Hypothalamus (tissue), 51 donors: ENCODE measurements at places on chromosomes 13 and 19.

DNA sequence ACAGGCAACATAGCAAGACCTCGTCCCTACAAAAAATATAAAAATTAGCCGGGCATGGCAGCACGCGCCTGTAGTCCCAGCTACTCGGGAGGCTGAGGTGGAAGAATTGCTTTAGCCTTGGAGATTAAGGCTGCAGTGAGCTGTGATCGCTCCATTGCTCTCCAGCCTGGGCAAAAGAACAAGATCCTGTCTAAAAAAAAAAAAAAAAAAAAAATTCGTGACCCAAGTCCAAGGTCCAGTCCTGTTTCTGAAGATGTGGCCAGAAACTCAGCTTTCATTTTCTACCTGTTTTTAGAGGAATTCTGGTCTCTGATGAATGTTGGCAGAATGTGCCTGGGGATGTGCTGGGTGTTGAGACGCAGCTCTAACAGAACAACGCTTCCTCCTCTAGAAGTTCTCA lies 1.9 kb upstream of the PGPEP1 start:
- no peak for DNase-seq

DNA sequence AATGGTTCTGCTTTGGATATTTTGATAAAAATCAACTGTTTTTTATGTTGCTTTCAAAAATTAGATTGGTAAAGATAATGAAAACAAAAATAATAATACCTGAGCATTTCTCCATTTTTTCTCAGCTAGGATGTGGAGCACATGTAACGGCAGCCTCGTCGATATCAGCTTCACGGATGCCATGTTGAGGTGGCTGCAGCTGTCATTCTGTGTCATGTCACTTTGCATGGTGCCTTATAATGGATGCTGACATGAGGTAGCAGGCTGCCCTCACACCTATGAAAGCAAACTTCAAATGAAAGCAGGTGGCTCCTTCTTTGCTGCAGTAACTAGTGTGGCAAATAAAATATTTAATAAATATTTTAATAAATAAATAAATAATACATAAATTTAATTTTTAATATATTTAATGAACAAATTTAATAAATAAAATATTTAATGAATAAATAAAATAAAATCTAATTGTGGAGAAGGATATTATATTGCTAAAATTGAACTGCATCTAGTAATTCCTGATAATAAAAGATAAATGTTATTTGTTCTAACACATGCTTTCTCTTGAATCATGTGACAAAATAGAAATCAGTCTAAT lies 955.7 kb upstream of the SLC10A2 start:
- DNase-seq: no peak

GRCh38 chr19:37950471-37951175 lies 43.6 kb downstream of the SIPA1L3 start:
- DNase-seq: no peak

GRCh38 chr19:6967967-6968366 lies 53.3 kb downstream of the MBD3L2B start:
- DNase-seq: no peak

GRCh38 chr13:26465514-26465913 lies 92.0 kb upstream of the WASF3 start:
- no peak for DNase-seq

DNA sequence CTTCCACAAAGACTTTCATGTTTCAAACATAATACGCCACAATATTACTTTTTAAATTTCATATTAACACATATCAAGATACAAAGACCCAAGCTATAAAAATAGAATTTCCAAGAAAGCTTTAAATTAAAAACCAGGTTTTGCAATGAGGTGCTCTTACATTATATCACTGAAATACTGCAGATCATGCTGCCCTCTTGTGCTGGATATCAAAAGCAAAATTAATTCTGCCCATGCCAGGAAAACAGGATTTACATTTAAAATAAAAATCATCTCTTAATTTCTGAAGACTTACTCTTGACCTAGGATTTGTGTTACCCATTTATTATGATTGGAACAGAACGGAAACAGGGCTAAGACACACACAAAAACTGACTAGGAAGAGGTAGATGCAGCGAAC lies 145.0 kb downstream of the ABCC4 start:
- no peak for DNase-seq

GRCh38 chr19:16841391-16841926 lies 12.3 kb downstream of the SIN3B start:
- DNase-seq: no peak

GRCh38 chr13:93248627-93249047 lies 22.0 kb downstream of the GPC6 start:
- no peak for DNase-seq

- DNase-seq: no peak
Measured at GRCh38 chr19:54574051-54574450, 461 bp downstream of the LILRA2 start.

- no peak for DNase-seq
Measured at GRCh38 chr19:51392701-51393100, 2.3 kb upstream of the C19orf84 start.

DNA sequence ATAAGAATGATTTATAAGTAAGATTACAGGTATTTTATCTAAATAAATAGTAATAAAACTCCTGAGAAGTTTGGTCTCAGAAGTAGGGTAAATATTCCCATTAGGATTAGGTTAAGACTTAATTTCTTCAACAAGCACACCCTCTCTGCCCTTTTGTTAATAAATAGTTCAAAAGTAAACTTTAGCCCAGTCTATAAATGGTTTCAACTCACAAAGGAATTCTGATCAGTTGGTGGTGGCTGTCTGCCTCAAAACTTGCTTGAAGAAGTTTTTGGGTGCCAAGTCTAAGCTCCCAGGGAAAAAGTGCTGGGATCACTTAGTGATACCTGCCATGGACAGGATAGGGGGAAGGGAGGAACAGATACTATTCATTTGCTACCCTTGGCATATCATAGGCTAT lies 22.9 kb downstream of the MBNL2 start:
- DNase-seq: no peak

GRCh38 chr19:18607226-18608101 lies 865 bp upstream of the CRLF1 start:
- no peak for DNase-seq

DNA sequence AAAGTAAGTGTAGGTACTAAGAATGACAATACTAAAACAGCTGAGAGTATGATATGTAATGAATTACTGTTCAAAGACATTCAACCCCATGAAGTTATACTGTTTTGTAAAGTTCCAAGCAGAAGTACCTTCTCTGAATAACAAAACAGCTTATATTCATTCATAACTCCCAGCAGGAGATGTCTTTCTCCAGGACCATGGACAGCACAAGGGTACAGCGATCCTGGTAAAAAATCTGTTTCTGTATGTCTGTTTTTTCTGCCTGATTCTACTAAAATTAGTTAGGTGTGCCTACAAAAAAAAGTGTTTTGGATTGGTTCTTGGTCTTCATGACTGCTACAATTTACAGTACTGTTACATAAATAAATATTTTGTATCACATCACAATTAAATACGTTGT lies 172.5 kb upstream of the SLITRK5 start:
- DNase-seq: no peak

GRCh38 chr13:25738342-25739196 lies 313.2 kb downstream of the SHISA2 start:
- no peak for DNase-seq

GRCh38 chr13:48264058-48264457 lies 31.1 kb downstream of the ITM2B start:
- DNase-seq: no peak

GRCh38 chr13:33137721-33138120 lies 121.5 kb downstream of the KL start:
- DNase-seq: no peak

- no peak for DNase-seq
Measured at GRCh38 chr13:23510979-23511735, 59.1 kb upstream of the TNFRSF19 start.

DNA sequence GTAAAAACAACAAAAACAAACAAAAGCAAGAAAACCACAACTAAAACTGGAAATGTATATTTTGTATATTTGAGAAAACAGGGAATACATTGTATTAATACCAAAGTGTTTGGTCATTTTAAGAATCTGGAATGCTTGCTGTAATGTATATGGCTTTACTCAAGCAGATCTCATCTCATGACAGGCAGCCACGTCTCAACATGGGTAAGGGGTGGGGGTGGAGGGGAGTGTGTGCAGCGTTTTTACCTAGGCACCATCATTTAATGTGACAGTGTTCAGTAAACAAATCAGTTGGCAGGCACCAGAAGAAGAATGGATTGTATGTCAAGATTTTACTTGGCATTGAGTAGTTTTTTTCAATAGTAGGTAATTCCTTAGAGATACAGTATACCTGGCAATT lies 17.1 kb downstream of the KLF5 start:
- DNase-seq: no peak

- no peak for DNase-seq
Measured at GRCh38 chr19:39208175-39208795, 4.2 kb upstream of the SYCN start.

DNA sequence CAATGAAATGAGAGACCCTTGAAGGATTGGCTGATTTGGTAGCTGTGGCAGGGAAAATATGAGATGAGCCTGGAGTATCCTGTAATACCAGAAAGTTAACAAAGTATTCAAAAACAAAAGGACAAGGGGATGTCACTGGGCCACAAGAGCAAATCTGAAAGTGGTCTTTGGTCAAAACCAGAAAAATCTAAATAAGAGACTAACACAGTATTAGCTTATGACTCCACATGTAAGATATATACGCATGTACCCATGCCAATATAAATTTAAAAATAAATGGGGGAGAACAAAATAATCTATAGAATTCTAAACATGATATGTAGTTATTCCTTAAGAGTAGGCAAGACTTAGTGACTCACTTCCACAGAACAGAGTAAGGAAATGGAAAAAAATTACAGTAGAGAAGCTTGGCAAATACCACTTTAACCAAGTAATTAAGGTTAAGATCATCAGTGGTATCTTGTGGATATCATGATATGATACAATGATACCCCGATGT lies 16.9 kb downstream of the KLF12 start:
- DNase-seq: no peak

- no peak for DNase-seq
Measured at GRCh38 chr19:57028804-57029525, 90.8 kb upstream of the USP29 start.

GRCh38 chr19:45774765-45775164 lies 5.7 kb upstream of the SIX5 start:
- no peak for DNase-seq

DNA sequence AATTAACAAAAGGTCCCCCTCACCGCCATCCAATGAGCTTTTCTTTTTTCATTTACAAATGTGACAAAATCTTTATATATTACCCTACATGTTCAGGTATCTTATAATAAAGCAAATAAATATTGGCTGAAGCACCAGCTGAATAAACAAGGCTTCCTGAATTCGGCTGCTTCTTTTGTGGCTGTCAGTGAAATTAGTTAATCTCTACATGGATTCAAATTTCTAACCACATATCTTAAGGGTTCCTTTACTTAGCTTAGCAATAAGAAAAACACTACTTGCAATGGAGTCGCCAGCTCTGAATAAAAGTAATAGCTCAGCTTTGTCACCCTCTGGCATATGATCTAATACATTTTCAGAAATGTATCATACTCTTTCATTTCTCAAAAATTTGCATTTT lies 104.3 kb downstream of the CCNA1 start:
- no peak for DNase-seq

DNA sequence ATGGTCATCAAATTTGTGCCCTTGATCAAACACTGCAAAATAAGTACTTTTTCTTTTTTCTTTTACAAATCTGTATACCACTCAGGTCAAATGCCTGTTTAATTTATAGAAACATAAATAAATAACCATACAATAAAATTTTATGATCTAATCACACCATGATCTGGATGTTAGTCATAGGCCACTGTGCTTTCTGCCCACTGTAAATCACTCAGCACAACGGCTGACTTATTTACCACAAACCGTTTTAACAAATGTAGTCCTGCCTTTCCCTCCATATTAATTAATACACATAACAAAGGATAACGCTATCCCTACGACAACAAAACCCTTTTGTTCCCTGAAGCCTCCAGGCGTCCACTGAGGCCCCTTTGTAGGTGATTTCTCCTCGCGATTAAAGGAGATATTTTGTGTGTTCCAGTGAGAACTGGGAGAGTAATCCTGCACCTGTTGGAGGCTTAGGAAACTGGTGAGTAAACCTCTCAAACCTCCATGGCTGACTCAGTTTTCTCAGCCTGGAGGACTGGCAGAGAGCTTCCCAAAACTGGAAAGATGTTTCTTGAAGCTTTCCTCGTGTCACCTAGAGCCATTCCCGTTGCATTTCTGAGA lies 477.1 kb upstream of the SGCG start:
- no peak for DNase-seq

- no peak for DNase-seq
Measured at GRCh38 chr13:79457948-79458347, 23.0 kb upstream of the NDFIP2 start.

GRCh38 chr13:94236872-94237271 lies 242.6 kb downstream of the DCT start:
- no peak for DNase-seq

GRCh38 chr19:32866061-32866460 lies 3.5 kb downstream of the SLC7A9 start:
- DNase-seq: no peak

- peak; percentile 38 for DNase-seq
Measured at GRCh38 chr19:55447421-55448174, 4.5 kb upstream of the SHISA7 start.
